ENCODE measurements at places on chromosomes 12 and 14. TPM values are rescaled to one million over a fixed set of nuclear protein-coding genes. Genes with fewer than 3 reads are reported as not detected.

- DNase-seq = no peak
Measured at GRCh38 chr12:102883204-102883799, 33.7 kb downstream of the PAH start.

GRCh38 chr14:23159532-23159931, 23.9 kb downstream of the SLC7A8 start:
- DNase-seq = no peak

The SLC6A15 gene
- 0.95 TPM for total RNA-seq

The KRT83 gene
- total RNA-seq = not detected

The AMIGO2 gene
- 9.8 TPM for total RNA-seq
